ENCODE measurements at places on chromosomes 3 and 15.

DNA sequence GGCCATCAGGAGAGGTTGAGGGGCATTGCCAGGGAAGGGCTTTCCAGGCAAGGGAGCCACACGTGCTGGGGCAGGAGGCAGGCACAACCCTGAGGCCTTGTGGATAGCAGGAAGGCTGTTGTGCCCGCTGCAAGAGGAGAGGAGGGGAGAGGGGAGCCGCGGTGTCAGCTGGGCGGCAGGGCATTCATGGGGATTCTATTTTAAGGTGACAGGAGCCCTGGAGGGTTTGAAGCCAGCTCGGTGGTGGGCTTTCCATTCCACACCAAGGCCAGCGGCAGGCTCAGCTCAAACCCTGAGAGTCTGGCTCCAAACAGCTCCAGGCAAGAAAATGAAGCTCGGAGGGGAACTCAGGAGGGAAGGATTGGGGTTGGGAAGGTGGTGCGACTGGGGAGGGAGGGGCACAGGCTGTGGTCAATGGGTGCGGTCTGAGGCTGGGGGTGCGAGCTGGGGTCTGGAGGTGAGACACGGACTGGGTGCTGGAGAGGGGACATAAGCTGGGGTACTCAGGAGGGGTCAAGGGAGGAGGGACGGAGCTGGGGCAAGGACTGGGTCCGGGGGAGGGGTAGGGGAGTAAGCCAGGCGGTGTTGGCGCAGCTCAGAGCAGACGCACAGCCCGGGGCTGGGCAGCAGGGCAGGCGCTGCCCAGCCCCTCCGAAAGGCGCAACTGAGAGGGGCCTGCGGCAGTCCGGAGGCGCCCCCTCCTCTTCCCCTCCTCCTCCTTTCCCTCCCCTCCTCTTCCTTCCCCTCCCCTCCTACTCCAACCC lies 43.4 kb downstream of the TPRA1 start:
- DNase-seq = no peak

DNA sequence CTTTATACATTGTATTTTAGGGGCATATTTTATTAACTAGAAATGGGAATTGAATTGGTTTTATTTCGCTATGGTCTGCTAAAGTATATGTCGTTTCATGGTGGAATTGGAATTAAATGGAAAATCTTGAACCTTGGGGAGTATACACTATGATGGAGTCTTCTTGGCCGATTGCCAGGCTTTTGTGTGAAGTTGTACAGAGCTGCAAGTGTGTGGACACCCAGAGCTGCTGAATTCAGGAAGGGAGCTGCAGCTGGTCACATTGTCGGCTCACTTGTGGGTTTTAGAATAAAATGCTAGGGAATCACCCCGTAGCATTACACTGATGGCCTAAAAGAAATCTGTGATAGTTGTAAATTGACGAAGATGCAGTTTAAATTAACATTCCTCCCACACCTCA lies 35.1 kb downstream of the USP3 start:
- DNase-seq = no peak

- DNase-seq = no peak
Observed at GRCh38 chr3:25355998-25356397, 72.1 kb upstream of the RARB start.

- peak; percentile 70 for DNase-seq
Observed at GRCh38 chr3:170301405-170301804, 56.1 kb upstream of the SKIL start.

DNA sequence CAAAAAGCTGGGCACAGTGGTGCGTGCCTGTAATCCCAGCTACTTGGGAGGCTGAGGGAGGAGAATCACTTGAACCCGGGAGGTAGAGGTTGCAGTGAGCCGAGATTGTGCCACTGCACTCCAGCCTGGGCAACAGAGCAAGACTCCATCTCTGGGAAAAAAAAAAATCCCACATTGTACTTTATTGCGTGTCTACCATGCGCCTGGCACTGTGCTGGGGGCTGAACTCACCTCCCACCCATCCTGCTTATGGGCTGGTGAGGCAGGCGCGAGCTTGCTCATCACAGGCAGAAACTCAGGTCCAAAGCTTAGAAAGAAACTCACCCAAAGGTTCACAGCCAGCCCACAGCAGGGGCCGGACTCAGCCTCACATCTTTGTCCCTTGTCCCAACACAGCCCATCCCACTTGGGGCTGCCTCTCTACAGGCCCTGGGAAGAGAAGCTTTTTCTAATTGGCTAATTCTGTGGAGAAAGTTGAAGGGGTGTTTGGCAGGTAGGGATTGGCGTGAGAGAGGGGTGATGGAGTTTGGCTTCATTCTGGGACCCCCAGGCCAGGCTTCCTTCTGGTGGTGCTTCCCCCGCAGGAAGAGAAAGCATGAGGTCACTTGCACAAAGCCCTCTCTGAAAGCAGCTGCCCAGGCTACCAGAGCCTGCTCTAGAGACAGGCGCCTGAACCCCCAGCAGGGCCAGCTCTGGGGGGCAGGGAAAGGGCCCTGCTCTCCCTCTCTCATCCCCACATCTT lies 122.6 kb upstream of the SMAD3 start:
- DNase-seq = no peak

DNA sequence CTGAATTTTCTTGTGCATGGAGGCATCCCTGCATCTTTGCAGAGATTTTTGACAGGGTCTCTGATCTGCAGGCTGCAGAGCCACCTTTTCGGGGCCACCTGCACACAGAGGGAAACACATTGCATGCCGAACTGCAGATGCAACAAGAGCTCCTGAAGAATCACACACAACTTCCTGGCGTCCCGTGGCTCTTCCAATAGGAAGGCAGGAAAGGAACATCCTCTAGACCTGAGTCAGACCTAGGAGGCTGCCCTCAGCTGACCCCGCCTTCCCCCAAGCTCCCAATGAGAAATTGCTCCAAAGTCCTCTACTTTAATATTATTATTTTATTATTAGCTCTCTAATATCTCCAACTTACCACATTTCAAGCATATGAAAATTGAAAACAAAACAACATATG lies 213.2 kb upstream of the ARRDC4 start:
- DNase-seq = peak; percentile 21

GRCh38 chr3:184592371-184593219 lies 31.0 kb downstream of the EPHB3 start:
- DNase-seq = no peak

DNA sequence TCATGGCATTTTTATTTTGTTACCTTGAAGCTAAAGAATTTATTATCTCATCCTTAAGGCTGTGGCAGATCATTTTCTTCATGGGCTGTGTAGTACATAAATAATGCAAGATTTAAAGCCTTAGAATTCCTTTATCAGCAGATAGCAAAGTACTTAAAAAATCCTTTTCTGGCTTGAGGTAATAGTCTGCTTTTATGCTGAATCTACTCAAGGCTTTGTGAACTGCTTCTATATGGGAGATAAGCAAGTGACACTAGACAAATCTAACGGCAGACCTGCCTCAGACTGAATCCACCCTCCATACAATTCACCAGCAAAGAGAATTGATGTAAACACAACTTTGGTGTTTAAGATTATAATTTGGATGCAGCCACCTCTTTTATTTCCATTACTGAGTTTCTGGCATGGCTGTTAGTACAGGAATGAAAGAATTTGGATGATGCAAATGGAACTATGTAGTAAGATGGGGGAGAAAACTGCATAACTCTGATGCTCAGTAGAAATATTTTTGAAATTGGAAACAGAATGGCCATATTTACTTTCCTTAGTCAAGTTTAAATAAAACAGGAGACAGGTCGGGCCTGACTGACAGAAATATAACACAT lies 1121.5 kb downstream of the NAALADL2 start:
- DNase-seq = no peak

DNA sequence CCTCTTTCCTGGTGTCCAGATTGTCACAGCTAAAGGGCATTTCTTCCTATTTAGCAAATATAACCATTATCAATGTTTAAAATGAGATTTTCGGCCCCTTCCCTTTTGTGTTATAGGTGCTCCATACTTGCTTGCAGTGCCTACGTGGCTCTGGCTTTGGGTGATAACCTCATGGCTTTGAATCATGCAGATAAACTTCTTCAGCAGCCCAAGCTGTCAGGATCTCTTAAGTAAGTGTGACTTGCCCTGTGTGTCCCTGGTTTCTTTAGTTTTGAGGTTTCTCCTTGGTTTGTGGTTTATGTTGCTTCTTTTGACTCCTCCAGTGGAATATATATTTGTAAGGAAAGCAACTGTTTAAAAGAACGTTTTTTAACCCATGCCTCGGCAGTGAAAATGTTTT lies 58.5 kb upstream of the TRIM71 start:
- DNase-seq = no peak

DNA sequence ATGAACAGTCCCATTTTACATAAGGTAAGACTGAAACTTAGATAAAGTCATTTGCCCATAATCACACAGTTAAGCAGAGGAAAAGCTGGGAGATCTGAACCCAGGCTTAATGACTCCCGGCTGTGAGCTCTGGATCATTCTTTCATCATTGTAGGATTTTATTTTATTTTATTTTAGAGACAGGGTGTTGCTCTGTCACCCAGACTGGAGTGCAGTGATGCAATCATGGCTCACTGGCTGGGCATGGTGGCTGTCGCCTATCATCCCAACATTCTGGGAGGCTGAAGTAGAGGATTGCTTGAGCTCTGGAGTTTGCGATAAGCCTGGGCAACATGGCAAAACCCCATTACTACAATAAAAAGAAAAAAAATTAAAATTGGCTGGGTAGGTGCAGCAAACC lies 31.2 kb upstream of the RAF1 start:
- DNase-seq = no peak

DNA sequence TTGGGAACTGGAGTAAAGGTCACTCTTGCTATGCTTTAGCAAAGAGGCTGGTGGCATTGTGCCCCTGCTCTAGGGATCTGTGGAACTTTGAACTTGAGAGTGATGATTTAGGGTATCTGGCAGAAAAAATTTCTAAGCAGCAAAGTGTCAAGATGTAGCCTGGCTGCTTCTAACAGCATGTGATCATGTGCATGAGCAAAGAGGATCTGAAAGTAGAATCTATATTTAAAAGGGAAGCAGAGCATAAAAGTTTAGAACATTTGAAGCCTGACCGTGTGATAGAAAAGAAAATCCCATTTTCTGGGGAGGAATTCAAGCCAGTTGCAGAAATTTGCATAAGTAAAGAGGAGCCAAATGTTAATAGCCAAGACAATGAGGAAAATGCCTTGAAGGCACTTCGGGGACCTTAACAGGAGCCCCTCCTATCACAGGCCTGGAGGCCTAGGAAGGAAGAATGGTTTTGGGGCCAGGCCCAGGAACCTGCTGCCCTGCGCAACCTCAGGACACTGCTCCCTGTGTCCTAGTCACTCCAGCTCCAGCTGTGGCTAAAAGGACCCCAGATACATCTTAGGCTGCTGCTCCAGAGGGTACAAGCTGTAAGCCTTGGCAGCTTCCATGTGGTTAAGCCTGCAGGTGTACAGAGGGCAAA lies 212.2 kb upstream of the LINGO1 start:
- DNase-seq = no peak

DNA sequence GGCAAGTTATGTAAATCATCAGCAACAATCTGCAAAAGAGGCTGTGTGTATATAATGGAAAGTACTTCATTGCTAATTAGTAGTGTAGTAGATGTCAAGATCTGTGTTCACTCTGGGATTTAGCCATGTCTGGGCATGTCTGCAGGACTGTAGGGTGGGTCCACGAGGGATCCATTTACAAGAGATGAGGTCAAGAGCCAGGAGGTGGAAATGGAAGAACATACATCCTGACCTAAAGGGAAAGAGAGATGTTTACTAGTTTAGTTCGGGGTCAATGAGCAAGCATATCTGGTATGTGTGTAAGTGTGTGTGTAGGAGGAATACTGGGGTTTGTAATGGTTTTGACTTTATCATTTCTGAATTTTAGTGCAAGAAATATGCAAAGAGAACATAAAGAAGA lies 171.5 kb upstream of the NANOGP8 start:
- DNase-seq = peak; percentile 22

- no peak for DNase-seq
Observed at GRCh38 chr3:65988411-65989180, 50.1 kb downstream of the MAGI1 start.

DNA sequence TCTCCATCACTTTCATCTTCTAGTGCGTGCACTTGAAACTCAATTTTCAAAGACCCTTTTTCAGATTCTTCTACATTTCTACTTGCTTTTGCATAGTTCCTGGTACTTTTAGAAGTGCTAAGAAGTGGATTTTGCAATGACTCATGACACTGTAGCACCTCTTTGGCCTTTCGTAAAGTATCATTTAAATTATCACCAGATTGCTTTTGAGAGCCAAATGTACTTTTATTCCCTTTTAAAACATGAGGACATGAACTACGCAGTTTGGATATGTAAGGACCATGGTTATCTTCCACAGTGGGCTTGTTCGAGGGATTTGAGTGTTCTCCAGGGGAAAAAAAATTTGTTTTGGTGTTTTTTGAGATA lies 40.5 kb downstream of the ZNF106 start:
- DNase-seq = no peak

- no peak for DNase-seq
Observed at GRCh38 chr15:73600413-73601335, 32.5 kb downstream of the NPTN start.

GRCh38 chr3:30963223-30963722 lies 68.8 kb upstream of the GADL1 start:
- no peak for DNase-seq

GRCh38 chr3:116939091-116939490 lies 229.5 kb downstream of the TUSC7 start:
- peak; percentile 87 for DNase-seq

DNA sequence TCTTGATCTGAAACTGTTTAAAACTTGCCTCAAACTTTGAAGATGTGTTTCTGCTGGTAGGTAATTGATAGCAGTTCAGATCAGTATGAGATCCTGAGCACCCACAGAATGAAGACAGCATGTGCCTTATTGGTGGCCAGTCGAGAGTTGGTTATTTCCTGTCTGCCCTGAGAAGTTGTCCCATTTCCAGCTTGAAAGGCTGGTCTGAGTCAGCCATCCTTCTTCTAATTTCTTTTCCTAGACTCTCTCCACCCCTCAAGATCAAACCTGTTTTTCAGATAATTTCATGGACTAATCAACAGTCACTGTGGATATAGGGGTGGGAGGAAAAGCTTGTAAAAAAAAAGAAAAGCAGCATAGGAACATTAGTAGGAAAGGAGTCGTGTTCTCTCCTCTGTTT lies 464.4 kb downstream of the FOXP1 start:
- DNase-seq = no peak

- DNase-seq = no peak
Observed at GRCh38 chr3:16916840-16917239, 32.1 kb downstream of the PLCL2 start.

DNA sequence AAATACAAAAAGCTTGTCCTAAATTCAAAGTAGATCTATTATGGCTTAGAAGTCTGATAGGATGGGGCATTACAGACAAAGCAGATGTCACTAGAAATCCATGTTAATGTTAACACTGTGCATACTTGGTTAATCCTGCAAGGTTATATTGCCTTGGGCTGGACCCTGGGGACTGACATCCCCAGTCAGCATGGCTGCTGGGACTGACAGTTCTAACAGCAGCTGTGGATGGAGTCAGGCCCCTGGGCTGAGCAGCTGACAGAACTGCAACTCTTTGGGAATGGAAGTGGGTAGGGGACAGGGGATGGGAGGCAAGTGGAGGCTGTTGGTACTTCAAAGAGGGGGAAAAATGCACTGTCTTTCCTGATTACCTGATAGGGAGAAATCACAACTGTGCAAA lies 7.5 kb downstream of the P2RY1 start:
- DNase-seq = no peak

Data from MCF 10A (cell line).